Stimulated activated CD4-positive, alpha-beta T cell treated with anti-CD3 and anti-CD28 coated beads, TNF-alpha, amount 100 ng/mL, for 1 hour (primary cell): ENCODE measurements at places on chromosomes 4 and X.

GRCh38 chr4:1244081-1244977 lies 4.6 kb downstream of the CTBP1 start:
- DNase-seq, result no peak

DNA sequence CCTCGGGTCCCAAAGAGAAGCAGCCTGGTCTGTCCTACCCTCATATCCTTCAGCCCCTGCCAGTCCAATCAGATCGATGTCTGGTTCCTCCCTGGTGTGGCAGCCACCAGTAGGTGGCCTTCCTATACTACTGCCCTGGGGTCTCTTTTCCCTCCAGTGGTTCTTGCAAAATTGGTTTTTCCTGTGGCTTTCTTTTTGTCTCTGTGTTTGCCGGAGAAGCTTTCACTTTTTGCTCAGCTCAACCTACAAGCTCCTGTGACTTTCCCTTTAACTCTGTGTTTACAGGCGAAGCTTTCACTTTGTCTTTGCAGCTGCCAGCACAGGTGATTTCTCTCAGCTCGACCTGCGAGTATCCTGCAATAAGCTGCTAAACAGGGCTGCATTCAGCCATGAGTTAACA lies 46.8 kb downstream of the UGT2A3 start:
- DNase-seq, result no peak

DNA sequence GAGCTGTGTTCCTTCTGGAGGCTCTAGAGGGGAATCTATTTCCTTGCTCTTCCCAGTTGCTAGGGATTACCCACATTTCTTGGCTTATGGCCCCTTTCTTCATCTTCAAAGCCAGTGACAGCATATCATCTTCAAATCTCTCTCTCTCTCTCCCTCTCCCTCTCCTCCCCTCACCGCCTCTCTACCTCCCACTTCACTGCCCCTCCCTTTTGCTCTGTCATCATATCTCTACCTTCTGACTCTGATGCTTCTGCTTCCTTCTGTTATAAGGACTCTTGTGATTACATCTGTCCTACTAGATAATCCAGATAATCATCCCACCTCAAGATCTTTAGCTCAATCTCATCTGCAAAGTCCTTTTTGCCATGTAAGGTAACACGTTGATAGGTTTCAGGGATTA lies 93.1 kb upstream of the TEX13D start:
- DNase-seq, result no peak

GRCh38 chr4:80097400-80098177 lies 24.6 kb upstream of the ANTXR2 start:
- DNase-seq, result no peak

DNA sequence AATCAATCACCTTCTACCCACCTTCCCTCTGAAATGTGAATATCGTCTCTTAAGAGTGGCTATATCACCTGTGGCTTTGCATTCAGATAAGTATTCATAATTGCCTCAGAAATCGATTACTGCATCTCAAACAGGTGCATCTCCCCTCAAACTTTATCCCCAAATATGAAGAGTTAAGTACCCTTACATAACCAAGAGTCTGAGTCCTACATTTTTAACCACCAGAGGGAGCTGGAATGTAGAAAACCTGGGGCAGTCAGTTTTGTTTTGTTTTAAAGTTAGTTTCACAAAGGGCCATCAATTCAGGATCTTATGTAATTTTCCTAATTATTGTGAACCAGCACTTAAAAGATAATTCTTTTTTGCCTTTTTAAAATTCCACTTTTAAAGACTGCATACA lies 5.7 kb downstream of the TCEANC start:
- DNase-seq, result no peak

- DNase-seq, result no peak
These were observed 571.9 kb upstream of the LCORL start for GRCh38 chr4:18593297-18594002.
